ENCODE measurements at places on chromosomes 4 and X. TPM values are rescaled to one million over a fixed set of nuclear protein-coding genes. Genes with fewer than 3 reads are reported as not detected.

The HSFX1 gene
- total RNA-seq, result 0.33 TPM

The NXT2 gene
- 5.9 TPM for total RNA-seq

The GPR82 gene
- total RNA-seq, result not detected

The CDS1 gene
- not detected for total RNA-seq

The CYTL1 gene
- total RNA-seq, result 101 TPM

The RHOXF1 gene
- total RNA-seq, result not detected

Measured in vein endothelial cell (primary cell).